ENCODE measurements at places on chromosomes 11 and 22.

GRCh38 chr22:24728790-24729637, 45.5 kb downstream of the PIWIL3 start:
- no peak for DNase-seq

DNA sequence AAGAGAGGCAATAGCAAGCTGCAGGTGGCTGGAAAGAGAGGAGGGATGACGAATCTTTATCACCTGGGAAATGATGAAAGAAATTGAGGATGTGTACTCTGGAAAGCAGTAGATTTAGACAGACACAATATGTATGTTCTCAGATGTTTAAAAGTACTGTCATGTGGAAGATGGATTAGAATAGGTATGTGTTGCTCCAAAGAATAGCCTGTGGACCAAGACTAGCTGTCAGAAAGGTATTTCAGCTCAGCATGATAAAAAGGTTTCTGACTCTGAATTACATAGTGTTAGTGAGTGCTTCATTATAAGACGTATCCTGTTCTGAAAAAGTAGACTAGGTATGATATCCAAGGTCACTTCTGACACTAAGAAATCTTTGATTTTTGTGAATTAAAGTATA, 322.4 kb downstream of the CNTN5 start:
- no peak for DNase-seq

GRCh38 chr11:40713083-40713482, 746.4 kb downstream of the LRRC4C start:
- no peak for DNase-seq

DNA sequence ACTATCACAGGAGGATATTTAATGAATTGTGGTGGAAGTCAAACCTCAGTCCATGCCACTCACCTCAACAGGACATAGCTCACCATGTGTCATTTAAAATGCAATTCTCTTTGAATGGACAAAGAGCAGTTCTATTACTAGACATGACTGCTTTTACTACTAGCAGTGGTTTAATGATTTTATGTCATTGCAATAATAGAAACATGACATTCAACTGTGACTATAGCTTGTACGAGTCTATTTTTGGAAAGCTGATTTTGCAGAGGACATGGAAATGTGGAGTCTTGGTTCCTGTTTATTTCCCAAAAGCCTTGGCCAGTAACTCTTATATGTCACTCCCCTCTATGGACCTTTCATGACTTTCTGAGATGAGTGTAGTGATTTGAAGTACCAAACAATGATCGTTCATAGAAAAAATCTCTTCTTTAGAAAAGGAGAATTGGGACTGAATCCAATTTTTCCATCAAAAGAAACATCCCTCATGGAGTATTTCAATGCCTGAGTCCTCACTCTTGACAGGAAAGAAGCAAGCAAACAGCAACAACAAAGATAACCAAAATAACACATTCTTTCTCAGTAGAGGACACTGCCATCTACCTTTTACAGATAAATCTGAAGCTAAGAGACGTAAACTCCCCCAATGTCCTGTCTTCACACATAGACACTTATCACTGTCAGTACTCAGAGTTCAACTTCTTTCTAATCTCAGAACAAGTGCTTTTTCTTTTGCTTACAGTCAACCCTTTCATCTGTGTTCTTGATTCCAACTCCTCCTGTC, 233.4 kb downstream of the LRRC4C start:
- no peak for DNase-seq

- no peak for DNase-seq
These were observed at the start of gene ETS1 for GRCh38 chr11:128587415-128587814. TSS of gene ETS1 (minus strand) at chr11:128587558. CDS start at chr11:128573130, 14,428 bp downstream.

DNA sequence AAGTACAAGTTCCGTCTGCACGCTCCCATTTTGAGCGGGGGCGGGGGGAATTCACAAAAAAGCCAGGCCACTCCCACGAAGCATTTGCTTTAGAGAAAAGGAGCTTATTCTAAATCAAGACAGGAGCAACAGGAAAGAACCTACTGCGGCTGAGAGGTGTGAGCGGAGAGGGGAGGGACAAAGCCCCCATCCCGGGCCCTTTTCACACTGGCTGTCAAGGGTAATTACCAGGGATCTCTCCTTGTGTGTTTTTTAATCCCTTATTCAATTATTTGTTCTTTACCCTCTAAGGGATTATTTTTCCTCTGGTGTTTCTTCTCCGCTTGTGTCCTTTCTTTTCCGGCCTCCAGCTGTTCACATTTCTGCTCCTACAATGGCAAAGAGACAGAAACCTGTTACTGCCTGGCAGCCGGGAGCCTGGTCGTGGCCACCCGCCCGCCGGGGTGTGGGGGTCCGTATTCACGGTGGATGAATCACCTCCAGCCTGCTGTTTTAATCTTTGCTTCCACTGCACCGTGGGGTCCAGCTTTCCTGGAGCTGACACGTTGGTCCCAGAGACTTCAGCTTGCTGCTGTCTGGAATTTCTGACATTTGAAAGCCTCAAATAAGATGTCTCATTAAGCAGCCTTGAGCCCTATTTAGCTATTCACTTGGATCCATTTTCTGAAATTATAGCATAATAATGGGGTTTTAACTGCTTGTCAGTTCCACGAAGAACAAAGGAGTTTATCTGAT, 61.4 kb upstream of the FADD start:
- no peak for DNase-seq

GRCh38 chr11:134045799-134046635, 22.9 kb upstream of the JAM3 start:
- no peak for DNase-seq

- DNase-seq: no peak
These were observed 6.5 kb downstream of the OR52E8 start for GRCh38 chr11:5851002-5851401.

- DNase-seq: no peak
These were observed 9.4 kb upstream of the RPS3 start for GRCh38 chr11:75389925-75390324.

GRCh38 chr11:57306940-57307565, 17.7 kb downstream of the TNKS1BP1 start:
- no peak for DNase-seq

DNA sequence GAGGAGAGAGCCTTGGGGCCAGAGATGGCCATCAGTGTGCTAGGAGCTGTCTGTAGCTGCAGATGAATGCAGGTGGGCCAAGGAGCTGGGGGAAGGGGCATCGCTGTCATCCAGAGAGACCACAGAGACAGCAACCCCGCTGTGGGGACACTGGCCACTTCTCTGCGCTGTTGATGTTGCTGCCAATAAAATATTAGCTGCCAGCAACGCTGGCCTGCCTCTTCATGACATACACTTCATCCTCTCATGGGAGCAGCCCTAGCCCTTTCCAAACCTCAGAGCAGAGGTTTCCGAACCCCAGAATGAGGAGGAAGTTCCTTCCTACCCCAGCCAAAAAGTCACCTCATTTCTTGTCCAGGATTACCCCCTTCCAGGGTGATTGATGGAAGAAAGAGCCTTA, 106.2 kb downstream of the PARVA start:
- DNase-seq: no peak

DNA sequence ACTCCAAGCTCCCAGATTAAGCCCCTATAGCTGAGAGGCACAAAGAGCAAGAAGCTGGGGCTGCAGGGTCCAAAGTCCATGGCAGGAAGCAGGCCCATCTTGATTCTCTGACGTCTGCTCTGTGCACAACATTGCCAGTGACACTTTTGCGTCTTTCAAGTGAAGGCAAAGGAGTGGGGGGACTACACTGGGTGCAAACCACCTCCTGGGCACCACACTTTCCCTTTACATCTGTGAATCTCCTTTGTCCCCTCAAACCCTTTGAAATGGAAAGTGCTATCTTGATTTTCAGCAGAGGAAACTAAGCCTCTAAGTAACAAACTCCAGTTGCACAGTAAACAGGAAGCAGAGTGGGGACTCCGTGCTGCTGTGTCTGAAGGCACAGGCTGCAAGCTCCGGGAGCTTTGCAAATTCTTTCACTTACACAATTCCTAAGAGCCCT, 428.0 kb downstream of the LARGE1 start:
- no peak for DNase-seq

- no peak for DNase-seq
These were observed 67.2 kb downstream of the CCDC83 start for GRCh38 chr11:85922367-85922766.

- DNase-seq: peak; percentile 81
These were observed 18.2 kb downstream of the ADM start for GRCh38 chr11:10322830-10323792.

DNA sequence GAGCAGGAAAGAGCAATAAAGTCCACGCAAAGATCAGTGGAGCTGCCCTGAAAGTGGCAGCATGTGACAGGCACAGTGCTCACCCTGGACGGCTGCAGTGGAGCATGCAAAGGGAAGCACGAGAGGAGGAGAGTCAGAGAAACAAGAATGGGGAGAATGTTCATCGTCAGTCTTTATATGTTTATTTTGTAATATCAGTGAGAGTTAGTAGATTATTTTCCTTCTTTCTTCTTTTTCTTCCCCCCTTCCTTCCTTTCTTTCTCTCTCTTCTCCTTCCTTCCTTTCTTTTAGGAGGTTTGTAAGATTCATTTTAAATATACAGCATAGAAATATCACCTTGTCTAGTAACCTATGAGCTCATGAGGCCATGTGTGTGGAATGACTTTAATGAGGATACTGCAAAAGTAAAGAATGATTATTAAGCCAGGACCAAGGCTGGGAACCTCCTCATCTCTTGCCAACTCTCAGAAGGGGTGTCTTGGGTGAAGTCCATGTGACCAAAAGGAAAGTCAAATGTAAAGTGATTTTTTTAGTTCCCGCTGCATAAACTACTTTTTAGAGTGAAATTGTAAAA, 321.1 kb downstream of the AASDHPPT start:
- no peak for DNase-seq

DNA sequence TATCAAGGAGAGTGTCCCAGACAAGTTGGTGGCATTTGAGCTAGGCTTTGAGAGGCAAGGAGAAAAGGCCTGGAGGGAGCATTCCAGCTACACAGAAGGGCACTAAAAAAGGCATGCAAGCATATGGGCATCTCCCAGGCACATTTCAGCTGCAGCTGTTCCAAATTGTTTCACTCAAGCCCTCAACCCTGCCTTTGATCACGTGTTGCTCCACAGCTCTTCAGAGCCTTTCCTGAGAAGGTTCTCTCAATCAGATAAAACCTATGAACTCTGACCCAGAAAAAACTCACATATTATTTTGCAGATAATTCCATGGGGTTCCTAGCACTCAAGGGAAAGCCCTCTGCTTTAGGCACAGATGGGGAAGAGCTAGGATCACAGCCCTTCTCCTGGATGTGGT, 24.4 kb upstream of the HSPA8 start:
- no peak for DNase-seq

- DNase-seq: no peak
These were observed 337.4 kb downstream of the CADM1 start for GRCh38 chr11:115166820-115167219.

DNA sequence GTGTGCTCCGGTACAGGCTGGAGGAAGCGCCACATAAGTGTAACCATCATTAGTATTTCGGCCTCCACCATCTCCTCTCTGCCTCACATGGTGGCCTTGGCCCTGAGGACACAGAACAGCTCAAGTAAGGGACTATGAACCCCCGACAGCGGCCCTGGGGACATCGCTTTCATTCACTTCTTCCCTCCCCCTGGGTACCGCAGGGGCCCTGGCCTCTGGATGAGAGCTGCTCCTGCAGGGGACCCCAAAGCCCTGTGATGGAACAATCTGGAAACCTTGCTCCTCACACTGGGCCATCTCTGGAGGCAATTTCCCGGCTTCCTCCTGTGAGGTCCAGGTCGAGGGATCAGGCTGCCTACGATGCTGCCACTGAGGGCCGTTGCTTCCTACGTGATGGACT, 565.5 kb downstream of the BRD1 start:
- DNase-seq: no peak

DNA sequence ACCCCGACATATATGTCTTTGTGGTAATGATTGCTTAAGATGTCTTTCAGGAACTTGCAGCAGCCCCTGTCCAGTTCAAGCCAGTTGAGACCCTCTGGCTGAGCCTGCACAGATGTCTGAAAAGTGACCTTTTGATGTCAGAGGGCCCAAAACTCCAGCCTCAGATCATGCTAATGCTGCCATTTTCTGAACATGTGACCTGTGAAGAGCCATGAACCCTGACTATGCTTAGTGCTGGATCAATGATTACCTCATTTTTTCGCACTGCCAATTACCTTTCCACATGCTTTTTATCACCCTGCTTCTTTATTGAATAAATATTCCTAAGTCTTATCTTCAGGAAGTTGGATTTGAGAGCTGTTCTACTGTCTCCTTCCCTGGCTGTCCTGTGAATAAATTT, 6.9 kb upstream of the CYP2R1 start:
- DNase-seq: no peak

DNA sequence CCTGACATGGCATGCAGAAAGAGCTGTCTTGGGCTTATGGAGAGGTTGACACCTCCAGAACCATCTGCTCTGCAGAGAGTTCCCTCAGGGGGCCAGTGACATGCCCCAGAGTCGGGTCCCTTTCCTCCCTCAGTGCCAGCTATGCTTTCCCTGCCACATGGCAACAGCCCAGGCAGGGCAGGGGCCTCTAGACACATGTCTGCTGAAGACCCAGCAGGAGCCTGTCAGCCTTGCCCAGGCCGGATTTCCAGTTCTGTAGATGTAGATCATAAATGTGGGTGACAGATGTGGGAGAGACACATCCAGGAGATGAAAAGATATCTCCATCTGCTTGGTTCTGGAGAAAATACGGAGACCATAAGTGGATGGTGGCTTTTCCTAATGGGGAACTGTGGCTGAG, 25.5 kb downstream of the NAV2 start:
- DNase-seq: no peak

DNA sequence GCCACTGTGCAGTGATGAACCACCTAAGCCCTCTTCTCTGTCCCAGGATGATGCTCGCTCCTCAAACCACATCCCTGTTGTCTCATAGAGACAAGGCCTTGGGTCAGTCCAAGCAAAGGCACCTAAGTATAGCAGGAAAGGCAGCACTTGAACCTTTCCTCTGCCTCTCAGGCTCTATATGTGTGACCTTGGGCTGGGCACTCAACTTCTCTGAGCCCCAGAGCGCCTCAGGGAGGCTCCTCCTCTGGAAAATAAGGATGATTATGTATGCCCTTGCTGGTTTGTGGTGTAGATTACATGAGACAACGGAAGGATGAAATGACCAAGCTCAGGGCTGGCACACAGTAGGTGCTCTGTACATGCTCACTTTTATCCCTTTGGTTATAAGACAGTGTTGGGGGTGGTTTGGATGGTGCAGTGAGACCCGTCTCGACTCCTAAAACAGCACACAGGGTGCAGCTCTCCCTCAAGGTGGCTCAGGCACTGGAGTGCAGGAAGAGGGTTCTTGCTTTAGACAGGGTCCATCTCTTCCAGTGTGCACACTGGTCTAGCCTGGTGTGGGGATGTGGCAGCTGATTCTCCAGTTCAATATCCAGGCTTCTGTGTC, 40.2 kb upstream of the ACCSL start:
- DNase-seq: no peak

DNA sequence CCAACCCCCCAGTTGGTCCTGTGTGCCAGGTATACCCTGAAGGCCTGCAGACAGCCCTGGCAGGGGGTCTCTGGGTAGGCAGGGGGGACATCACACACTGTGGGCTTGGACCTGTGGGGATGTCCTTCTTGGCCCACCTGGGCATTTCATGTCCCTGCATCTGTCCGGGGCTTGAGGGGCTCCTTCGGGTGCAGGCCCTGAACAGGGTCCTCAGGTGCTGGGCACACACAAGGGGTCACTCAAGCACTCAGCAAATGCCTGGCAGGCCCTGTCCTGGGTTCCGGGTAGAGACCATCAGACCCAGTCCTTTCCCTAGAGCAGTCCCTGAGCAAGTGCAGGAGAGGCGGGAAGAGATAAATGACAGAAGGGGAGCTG, 70.5 kb upstream of the WNT11 start:
- no peak for DNase-seq
